ENCODE measurements at places on chromosomes 2 and 18.

DNA sequence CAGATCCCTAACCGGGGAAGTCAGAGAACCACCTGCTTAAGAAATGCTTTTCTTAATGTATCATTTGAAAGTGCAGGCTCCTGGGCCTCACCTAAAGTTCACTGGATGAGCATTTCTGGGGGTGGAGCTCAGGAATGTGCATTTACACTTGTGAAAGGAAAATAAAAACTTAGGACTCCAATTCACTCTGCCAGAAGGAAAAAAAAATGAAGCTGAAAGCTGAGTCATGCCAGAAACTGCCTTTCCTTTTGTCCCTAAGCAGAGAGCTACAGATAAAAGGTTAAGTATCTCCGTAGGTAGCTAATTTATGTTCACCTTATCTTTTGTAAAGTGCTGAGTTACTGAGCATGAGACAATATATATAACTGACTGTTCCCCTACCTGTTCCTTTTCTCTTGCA lies 229.5 kb upstream of the MEX3C start:
- no peak for DNase-seq

DNA sequence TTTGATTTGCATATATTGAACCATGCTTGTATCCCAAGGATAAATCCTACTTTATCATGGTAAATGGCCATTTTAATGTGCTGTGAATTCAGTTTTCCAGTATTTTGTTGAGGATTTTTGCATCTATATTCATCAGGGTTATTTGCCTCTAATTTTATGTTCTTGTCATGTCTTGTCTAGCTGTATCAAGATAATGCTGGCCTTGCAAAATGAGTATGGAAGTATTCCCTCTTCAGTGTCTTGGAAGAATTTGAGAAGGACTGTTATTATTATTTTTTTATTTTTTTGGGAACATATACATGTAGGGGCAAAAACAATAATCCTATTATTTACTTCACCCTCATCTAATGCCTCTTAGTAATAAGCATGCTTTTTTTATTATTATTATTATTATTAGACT lies 398.0 kb upstream of the KCNH7 start:
- DNase-seq = no peak

GRCh38 chr2:184215745-184216144 lies 382.6 kb upstream of the ZNF804A start:
- no peak for DNase-seq

DNA sequence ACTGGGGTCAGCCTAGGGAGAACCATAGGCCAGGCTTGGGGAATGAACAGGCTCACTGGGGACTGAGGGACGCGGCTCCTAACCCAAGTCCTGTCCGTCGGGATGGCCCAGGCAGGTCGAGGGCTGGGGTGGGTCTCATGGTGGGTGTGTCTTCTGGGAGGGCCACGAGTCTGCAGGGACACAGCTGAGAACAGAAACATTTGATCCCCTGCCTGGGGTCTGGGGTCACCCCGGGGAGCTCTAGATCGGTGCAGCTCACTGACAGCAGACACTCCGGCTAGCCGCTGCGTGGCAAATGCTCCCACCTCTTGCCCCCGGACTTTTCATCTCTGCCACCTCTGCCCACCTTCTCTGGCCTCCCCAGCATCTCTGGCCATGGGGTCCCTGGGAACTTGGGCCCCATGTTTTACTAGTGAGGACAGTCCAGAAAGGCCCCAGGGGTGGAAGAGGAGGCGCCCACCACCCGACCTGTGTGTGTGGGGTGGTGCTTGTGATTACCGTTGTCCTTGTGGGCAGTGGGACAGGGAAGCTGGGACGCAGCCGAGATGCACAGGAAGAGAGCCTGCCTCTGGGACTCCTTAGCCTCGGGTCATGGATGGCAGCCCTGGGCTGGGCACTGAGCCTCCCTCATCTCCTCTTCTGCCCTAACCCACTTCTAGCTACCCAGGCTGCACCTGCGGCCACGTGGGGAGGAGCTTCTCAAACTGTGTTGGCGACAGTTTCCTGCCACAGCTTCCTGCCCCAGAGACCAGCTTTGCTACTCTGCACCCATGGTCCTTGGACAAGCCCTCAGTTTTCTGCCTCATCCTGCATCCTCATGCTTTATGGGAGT lies 4.9 kb downstream of the ZAP70 start:
- no peak for DNase-seq

DNA sequence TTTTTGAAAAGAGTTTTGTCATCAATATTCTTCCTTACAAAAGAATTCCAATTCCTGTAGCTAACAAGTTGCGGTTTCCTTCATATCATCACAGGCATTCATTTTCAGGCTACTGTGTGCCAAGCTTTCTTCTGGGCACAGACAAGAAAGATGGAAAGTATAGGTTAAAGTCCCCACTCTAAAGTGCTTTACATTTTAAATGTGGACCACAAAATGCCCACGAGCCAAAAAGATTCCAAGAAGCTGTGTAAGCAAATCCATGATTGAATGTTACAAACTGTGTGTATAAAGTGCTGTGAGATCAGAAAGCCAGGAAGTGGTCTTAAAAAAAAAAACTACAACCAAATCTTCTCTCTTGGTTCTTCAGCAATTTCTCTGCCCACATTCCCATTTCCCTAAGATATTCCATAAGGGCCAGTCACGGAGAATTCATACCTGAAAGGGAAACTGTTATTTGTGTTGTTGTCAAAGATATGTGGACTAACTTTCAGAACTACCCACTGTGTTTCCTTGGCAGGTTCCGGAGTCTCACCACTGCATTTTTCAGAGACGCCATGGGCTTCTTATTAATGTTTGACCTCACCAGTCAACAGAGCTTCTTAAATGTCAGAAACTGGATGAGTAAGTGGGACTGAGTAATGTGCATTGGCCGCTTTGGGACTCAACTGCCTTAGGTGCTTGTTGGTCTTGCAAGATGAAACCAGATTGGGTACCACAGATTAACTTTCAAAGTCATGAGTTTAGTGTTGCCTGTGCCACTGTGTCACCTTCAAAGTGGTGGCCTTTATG lies 55.7 kb downstream of the RAB27B start:
- DNase-seq = no peak

- no peak for DNase-seq
These were observed 26.0 kb upstream of the FLACC1 start for GRCh38 chr2:201383136-201383535.

GRCh38 chr2:85713836-85714235 lies 19.7 kb downstream of the GNLY start:
- DNase-seq = no peak

- no peak for DNase-seq
These were observed 51.6 kb upstream of the ATP8B1 start for GRCh38 chr18:57854726-57855125.

- DNase-seq = no peak
These were observed 30.1 kb downstream of the SLC8A1 start for GRCh38 chr2:40421631-40422297.

DNA sequence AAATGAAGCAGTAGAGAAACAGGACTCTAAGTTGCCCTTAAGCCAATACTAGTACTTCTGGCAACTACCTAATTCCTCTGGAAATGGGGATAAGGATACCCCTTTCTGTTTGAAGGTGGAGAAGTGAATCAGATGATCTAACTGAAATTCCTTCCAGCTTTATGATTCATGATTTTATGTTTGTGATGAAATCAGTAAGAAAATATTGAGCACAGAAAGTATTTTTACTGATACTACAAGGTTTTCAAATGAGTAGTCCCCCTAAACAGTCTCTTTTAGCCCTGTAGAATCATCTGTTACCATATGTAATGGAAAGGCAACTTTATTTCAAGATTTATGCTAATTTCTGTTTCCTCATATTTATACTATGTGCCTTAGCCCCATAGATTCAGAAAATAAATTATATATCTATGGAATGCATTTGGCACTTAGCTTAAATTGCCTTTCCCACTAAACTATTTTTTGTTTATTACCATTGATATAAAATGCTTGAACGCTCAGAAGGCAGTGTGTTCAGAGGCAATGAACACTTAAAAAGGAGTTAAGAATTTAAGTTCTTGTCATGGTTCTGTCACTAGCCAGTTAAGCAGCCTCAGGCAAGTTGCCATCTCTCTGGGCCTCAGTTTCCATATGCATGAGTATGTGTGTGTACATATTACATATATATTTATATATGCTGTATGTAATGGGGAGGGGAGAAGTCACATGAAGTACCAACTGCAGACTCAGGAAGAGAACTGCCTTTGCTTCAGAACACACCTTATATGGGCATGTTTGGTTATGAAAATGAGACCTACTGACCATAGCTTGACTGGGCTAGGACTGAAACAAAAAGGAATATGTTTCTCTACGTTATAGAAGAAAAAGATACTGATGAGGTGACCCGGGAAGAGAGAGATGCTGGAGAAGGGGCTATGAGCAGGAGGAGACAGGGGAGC lies 97.7 kb downstream of the CDC42EP3 start:
- no peak for DNase-seq

All from lower leg skin (tissue), 4 donors.